Stimulated activated CD8-positive, alpha-beta memory T cell treated with anti-CD3 and anti-CD28 coated beads, Interleukin-4, amount 100 ng/mL, for 48 hours (primary cell): ENCODE measurements at places on chromosomes 2 and 18.

- no peak for DNase-seq
Measured at GRCh38 chr18:44781886-44782285, 101.2 kb downstream of the SETBP1 start.

DNA sequence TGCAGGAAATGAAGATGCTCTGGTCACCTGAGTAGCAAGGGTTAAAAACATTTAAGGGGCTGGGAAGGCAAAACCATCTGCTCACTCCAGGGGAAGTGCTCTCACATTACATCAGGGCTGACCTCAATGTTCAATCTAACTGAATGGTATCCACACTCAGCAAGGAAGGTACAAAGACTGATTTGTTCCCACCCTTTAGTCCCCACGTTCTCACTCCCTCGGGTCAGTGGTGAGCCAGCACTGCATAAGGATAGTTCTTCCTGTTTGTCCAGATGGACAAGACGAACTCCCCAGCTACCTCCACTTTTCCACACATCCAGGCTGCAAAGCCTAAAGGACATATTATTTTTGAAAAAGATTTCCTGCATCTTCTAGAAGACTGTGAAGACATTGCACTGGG lies 126.6 kb upstream of the SLC14A2 start:
- no peak for DNase-seq

GRCh38 chr2:226320076-226320948 lies 479.3 kb downstream of the IRS1 start:
- DNase-seq, result no peak

DNA sequence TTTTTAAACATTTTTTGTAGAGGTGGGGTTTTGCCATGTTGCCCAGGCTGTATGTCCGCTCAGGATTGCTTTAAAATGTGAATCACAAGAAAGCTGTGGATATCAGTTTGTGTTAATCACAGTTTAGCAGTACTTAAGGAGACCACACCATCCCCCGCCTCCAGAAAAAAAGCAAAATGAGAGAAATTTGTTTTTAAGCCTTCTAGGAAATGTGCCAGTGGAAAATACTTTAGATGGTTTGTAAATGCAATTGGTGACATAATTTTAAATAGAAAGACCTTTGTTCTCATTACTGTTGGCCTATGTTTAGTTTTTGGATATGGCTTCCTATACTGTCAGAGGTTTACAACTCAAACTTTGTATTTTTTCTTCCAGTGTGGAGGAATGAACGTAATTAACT lies 27.0 kb downstream of the GCA start:
- no peak for DNase-seq

- no peak for DNase-seq
Measured at GRCh38 chr2:208306291-208306690, 40.2 kb downstream of the PIKFYVE start.

- no peak for DNase-seq
Measured at GRCh38 chr18:42231284-42231683, 276.2 kb downstream of the PIK3C3 start.

- no peak for DNase-seq
Measured at GRCh38 chr2:120016800-120017199, 3.9 kb downstream of the EPB41L5 start.

DNA sequence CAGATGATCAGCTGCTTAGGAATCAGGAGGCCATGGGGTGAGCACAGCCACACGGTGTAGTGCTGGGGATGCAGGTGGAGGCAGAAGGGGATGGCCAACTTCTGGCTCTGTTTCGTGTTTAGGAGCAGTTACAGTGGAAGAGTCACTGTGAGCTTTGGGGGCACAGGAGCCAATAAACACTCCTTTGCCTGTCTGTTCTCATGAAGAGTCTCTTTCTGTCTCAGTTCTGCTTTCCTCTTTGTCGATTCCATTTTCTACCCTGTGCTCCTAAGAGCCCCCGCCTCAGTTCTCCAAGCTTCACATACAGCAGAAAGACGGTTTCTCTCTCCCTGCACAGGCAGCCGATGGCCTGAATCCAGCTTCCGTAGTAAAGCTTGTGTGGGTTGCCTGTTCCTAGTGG lies 21.0 kb upstream of the RRM2 start:
- no peak for DNase-seq
